Activated naive CD4-positive, alpha-beta T cell treated with anti-CD3 and anti-CD28 coated beads, Interleukin-2, amount 10 ng/mL, durations not matched to agents 7 days and 5 days (primary cell): ENCODE measurements at places on chromosomes 11 and 22.

DNA sequence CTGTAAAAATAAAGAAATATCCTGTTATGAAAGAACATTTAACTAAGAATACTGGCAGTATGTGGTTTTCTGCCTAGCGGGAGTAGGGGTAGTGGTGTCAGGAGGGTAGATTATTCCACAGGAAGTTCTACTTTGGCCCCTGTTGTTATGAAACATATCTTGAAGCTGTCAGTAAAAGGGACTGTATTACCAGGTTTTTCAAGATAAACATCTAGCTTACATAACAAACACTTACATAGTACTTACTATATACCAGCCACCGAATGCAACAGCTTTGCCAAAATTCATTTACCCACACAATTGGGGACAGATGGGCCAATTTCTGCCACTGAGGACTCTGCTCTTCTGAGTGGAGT is 3.7 kb downstream of the TMEM123 start:
- H3K27ac ChIP-seq: peak overlapping the region; percentile 98
- peak overlapping the region; percentile 95 for H3K4me3 ChIP-seq
- peaks cover 75% of the 10 kb centered on the region for H3K4me1 ChIP-seq
- H3K36me3 ChIP-seq: peaks cover 80% of the 10 kb centered on the region
- no peak for DNase-seq
- peaks cover 3% of the 10 kb centered on the region for H3K27me3 ChIP-seq

DNA sequence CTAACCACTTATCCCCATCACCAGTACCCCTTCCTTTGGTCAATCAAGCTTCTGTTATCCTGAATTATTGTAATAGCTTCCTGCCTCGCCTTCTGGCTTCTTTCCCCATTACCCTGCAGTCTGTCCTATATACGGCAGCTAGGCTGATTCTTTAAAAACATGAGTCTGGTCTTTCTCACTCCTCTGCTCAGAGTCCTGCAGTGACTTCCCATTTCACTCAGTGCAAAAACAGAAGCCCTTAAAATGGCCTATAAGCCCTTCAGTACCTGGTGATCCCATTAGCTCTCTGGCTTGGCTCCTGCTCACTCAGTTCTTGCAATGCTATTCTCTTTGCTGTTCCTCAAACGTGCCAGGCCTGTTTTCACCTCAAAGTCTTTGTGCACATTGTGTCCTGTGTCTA is 58.4 kb downstream of the JRKL start:
- no peak overlapping the region for H3K4me3 ChIP-seq
- peaks cover 15% of the 10 kb centered on the region for H3K27me3 ChIP-seq
- no peaks in the 10 kb centered on the region for H3K4me1 ChIP-seq
- no peak for DNase-seq
- H3K27ac ChIP-seq: no peak overlapping the region

DNA sequence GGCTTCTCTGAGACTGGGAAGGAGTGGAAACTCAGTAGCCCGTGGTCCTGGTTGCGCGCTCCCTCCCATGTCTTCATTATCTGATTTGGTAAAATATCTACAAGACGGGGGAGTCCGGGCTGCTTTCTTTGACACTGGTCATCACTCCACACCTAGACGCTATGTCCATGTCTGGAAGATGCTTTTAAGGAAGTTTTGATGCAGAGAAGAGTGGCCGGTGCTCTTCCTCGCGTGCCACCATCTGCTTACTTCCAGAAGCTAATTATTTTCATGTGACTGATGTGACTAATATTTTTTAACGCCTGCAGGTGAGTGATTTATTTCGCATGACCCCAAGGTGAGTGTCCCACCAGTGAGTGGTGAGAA is 339 bp upstream of the TRIM21 start:
- peaks cover 42% of the 10 kb centered on the region for H3K4me1 ChIP-seq
- H3K27ac ChIP-seq: peak overlapping the region; percentile 92
- H3K4me3 ChIP-seq: peak overlapping the region; percentile 92
- peaks cover 39% of the 10 kb centered on the region for H3K36me3 ChIP-seq

GRCh38 chr11:72433455-72434036 is 785 bp downstream of the CLPB start:
- H3K27me3 ChIP-seq: no peaks in the 10 kb centered on the region
- no peak for DNase-seq
- peaks cover 52% of the 10 kb centered on the region for H3K4me1 ChIP-seq
- H3K27ac ChIP-seq: peak overlapping the region; percentile 94

GRCh38 chr11:131447277-131447815 is 76.9 kb downstream of the NTM start:
- H3K27ac ChIP-seq: no peak overlapping the region
- H3K4me3 ChIP-seq: no peak overlapping the region
- no peaks in the 10 kb centered on the region for H3K4me1 ChIP-seq

DNA sequence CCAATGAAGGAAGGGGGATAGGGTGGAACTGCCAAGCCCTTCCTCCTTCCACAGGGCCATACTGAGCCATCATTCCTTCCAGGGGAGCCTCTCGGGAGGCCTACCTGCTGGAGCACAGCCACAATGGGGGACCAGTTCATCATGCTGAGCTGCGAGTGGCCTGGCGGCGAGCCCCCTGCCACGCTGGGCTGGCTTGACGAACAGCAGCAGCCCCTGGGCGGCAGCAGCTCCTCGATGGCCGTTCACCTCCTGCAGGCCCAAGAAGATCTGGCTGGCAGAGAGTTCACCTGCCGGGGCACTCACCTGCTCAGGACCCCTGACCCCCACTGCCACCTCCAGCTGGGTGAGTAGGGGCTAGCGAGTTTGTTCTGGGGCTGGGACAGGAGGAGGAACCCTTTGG is 5.9 kb downstream of the VSIG10L2 start:
- no peaks in the 10 kb centered on the region for H3K4me1 ChIP-seq
- no peak overlapping the region for H3K27ac ChIP-seq
- no peak overlapping the region for H3K4me3 ChIP-seq
- no peaks in the 10 kb centered on the region for H3K36me3 ChIP-seq
- no peak for DNase-seq
- H3K27me3 ChIP-seq: peaks cover 13% of the 10 kb centered on the region

GRCh38 chr11:44329472-44330230 is 19.7 kb upstream of the ALX4 start:
- H3K27ac ChIP-seq: no peak overlapping the region
- DNase-seq: no peak
- H3K4me1 ChIP-seq: no peaks in the 10 kb centered on the region
- H3K4me3 ChIP-seq: no peak overlapping the region
- no peaks in the 10 kb centered on the region for H3K36me3 ChIP-seq
- H3K27me3 ChIP-seq: peaks cover 86% of the 10 kb centered on the region

DNA sequence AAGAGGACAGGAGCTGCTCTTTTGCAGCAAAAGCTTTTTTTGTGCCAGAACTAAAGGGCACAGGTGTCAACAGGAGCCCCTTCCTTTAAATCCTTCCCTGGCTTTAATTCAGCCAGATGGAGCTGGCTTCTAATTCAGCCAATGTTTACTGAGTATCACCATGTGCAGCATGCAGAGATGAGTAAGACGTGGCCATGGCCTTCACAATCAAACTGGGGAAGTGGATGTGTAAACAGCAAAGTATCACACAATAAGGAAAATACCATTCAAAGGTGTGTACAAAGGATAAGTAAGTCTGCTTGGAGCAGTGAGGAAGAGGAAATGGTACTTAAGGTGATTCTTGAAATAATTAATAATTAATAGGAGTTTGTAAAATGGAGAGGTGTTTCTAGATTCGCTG is 243.4 kb downstream of the NXPE2 start:
- H3K4me3 ChIP-seq: no peak overlapping the region
- H3K27me3 ChIP-seq: no peaks in the 10 kb centered on the region
- H3K27ac ChIP-seq: no peak overlapping the region
- DNase-seq: no peak
- H3K4me1 ChIP-seq: no peaks in the 10 kb centered on the region

GRCh38 chr11:47163898-47164297 is 12.8 kb downstream of the ARFGAP2 start:
- H3K4me3 ChIP-seq: no peak overlapping the region
- no peaks in the 10 kb centered on the region for H3K4me1 ChIP-seq
- H3K27me3 ChIP-seq: no peaks in the 10 kb centered on the region
- H3K27ac ChIP-seq: no peak overlapping the region
- DNase-seq: no peak

- peak overlapping the region; percentile 93 for H3K4me3 ChIP-seq
- H3K36me3 ChIP-seq: peaks cover 9% of the 10 kb centered on the region
These were observed 606 bp downstream of the RASSF7 start for GRCh38 chr11:561148-562003.

- H3K36me3 ChIP-seq: peaks cover 34% of the 10 kb centered on the region
- peaks cover 6% of the 10 kb centered on the region for H3K4me1 ChIP-seq
- H3K27ac ChIP-seq: no peak overlapping the region
- no peaks in the 10 kb centered on the region for H3K27me3 ChIP-seq
These were observed 17.5 kb downstream of the EXT2 start for GRCh38 chr11:44113018-44113417.

DNA sequence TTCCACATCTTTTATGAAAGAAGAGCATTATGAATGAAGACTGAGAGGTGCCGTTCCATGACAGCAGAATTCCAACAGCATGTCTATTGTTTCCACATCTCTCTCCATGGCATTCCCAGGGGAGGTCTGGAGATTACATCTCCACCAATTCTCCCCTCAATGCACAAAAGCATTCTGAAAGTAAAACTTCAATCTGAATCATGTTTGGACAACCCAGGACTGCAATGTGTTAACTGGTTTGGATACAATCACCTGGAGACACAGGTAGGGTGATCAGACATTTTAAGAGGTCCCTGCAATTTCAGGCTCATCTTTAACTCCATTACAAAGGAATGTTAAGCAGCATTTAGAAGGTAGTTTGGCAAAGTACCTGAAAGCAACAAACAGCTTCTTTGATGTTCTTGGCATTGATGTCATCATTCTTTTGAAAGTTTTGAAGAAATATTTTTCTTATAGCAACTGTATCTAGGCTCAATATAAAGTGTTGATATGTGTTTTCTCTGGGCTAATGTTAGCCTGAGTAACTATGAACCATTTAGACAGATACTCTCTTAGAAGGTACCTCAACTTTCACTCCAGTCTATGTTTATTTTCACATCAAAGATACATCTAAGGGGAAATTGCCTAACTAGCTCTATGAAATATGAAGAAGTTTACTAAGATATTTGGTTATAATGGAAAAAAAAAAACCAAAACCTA is 181.4 kb upstream of the MTMR2 start:
- no peaks in the 10 kb centered on the region for H3K27me3 ChIP-seq
- no peak for DNase-seq
- peaks cover 28% of the 10 kb centered on the region for H3K36me3 ChIP-seq
- H3K4me1 ChIP-seq: peaks cover 20% of the 10 kb centered on the region
- no peak overlapping the region for H3K27ac ChIP-seq

- peak; percentile 83 for DNase-seq
- peaks cover 35% of the 10 kb centered on the region for H3K27me3 ChIP-seq
- no peaks in the 10 kb centered on the region for H3K36me3 ChIP-seq
- H3K27ac ChIP-seq: no peak overlapping the region
- H3K4me1 ChIP-seq: no peaks in the 10 kb centered on the region
These were observed 93.9 kb downstream of the INSC start for GRCh38 chr11:15208378-15209222.

DNA sequence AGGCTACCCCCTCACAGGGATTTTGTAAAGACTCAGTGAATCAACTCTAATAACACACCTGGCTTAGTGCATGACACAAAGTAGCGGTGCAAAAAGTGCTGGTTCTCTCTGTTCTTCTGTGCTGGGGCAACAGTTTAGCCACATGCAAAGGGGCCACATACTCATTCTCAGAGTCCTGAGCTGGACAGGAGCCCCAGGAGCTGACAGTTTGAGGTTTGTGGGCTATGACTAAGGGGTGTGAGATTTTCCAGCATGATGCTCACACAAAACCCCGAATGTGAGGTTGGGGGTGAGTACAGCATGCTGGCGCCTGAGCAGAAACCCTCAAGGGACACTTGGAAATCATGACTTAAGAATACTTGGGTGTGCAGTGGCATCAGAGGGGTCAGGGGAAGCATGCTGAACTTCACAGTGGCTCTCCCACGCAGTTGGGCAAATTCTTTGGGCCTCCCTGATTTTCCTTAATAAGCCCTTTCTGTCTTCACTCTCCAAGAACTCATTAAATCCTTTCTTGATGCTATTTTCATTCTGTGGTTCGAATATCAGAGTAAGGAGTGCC is 31.0 kb downstream of the TMPRSS5 start:
- no peak overlapping the region for H3K4me3 ChIP-seq
- no peaks in the 10 kb centered on the region for H3K36me3 ChIP-seq
- no peak overlapping the region for H3K27ac ChIP-seq
- no peak for DNase-seq

- H3K27ac ChIP-seq: peak overlapping the region; percentile 99
- peaks cover 22% of the 10 kb centered on the region for H3K4me1 ChIP-seq
- DNase-seq: no peak
- H3K36me3 ChIP-seq: peaks cover 6% of the 10 kb centered on the region
- peaks cover 3% of the 10 kb centered on the region for H3K27me3 ChIP-seq
These were observed 924 bp downstream of the C11orf65 start for GRCh38 chr11:108466405-108466804.

GRCh38 chr11:103114836-103115235 is 5.6 kb downstream of the DYNC2H1 start:
- H3K4me3 ChIP-seq: no peak overlapping the region
- H3K36me3 ChIP-seq: no peaks in the 10 kb centered on the region
- H3K27me3 ChIP-seq: peaks cover 6% of the 10 kb centered on the region
- no peak for DNase-seq
- H3K27ac ChIP-seq: no peak overlapping the region

DNA sequence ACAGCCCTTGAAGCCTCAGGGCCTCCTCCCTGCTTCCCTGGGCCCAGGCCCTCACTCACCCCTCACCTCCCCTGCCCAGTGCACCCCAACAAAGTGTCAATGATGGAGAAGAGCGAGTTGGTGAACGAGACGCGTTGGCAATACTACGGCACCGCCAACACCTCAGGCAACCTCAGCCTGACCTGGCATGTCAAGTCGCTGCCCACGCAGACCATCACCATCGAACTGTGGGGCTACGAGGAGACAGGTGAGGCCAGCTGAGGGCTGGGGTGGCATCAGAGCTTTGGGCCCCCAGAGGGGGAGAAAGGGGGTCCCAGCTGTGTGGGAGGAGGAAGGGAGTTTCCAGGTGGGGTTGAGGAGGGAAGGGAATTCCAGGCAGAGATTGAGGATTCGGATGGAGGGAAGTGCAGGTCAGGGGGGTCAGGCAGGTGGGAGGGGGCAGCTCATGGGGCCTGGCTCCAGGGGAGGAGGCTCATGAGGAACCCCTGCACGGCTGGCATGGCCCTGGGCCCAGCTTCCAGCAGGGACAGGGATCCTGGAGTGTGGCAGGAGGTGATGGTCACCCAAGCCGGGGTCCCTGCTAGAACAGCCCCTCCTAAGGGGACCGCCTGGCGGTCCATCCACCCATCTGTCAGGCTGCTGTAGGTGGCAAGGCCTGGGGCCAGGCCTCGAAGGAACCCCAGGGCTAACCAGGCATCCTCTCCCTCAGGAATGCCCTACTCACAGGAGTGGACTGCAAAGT is 2.9 kb downstream of the SUSD2 start:
- H3K36me3 ChIP-seq: no peaks in the 10 kb centered on the region
- H3K4me1 ChIP-seq: no peaks in the 10 kb centered on the region
- DNase-seq: no peak

GRCh38 chr22:50733521-50734342 is 4.3 kb upstream of the ACR start:
- H3K4me1 ChIP-seq: peaks cover 5% of the 10 kb centered on the region
- H3K4me3 ChIP-seq: no peak overlapping the region
- H3K36me3 ChIP-seq: no peaks in the 10 kb centered on the region
- DNase-seq: no peak
- no peak overlapping the region for H3K27ac ChIP-seq
- peaks cover 9% of the 10 kb centered on the region for H3K27me3 ChIP-seq
